Thyroid gland (tissue), 4 donors: ENCODE measurements at places on chromosomes 1 and 21.

GRCh38 chr1:247337250-247337746 lies 5.6 kb upstream of the ZNF496 start:
- DNase-seq, result no peak

DNA sequence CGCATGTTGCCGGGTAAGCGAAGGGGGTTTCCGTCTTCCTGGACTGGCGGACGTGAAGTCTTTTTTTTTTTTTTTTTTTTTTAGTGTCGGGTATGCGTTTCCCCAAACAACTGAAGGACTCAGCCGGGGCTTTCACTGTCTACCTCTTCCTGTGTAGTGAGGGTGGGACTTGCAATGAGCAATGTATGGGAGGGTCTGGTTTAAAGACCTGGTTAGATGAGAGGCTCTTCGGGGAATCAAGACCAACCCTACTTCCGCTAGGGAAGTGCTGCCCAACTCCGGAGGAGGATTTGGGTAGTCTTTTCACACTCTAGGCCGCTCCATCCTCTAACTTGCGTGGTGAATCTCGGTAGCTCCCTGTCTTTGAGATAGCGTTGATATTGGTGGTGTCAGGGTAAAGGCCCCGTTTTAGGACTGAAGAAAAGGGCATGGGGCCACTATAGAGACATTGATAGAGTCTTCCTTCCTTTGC lies 754 bp downstream of the PRRC2C start:
- peak; percentile 35 for DNase-seq

GRCh38 chr1:152197361-152197941 lies 26.5 kb downstream of the HRNR start:
- no peak for DNase-seq

- no peak for DNase-seq
Measured at GRCh38 chr1:29517251-29518086, 281.1 kb downstream of the PTPRU start.

- DNase-seq, result no peak
Measured at GRCh38 chr1:147626739-147627138, 43.6 kb downstream of the ACP6 start.

DNA sequence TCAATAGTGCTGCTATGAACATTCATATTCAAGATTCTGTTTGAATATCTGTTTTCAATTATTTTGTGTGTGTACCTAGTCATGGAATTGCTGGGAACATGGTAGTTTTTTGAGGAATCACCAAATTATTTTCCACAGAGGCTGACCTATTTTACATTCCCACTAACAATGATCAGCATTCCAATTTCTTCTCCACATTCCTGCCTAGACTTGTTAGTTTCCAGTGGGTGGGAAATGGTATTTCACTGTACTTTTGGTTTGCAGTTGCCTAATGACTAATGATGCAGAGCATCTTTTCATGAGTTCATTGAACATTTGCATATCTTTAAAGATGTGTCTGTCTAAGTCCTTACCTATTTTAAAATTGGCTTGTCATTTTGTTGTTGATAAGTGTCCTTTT lies 1182.6 kb upstream of the B3GALT2 start:
- DNase-seq, result no peak

DNA sequence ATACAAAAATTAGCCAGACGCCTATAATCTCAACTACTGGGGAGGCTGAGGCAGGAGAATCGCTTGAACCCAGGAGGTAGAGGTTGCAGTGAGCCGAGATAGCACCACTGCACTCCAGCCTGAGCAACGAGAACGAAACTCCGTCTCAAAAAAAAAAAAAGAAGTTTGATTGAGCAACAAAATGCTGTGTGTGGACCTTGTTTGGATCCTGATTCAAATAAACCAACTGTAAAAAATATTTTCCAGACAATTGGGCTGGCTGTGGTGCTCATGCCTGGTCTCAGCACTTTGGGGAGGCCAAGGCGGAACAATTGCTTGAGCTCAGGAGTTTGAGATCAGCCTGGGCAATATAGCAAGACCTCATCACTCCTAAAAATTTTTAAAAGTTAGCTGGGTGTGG lies 16.8 kb downstream of the PTAFR start:
- DNase-seq, result no peak

DNA sequence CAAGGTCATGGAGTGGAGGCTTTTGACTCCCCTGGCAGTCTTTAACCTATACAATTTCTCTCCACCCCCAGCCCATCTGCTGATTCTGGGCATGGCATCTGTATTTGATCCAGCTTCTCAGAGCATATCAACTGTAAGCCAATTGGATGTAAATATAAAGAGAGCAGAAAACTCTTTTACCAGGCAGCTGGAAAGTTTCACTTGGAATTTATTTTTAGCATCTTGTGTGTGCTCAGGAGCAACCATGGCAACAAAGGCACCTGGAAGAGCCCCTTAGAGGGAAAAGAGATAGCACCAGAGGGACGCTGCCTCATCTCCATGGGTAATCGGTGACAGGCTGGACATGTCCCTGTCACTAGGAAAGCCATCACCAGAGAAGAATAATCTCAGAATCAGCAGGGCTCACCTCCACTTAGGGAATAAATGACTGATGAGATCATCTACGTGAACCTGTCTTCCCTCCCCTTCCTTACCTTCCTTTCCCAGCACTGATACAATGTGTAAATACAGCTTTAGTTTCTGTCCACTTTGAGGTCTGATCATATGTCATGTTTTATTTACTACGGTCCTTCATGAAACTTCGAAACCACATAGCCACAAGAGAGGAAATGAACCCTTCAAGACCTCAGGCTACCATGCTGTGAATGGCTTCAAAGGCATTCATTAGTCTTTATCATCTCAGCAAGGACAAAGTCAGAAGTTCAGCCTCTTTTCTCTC lies 25.3 kb upstream of the SIPA1L2 start:
- DNase-seq, result no peak

- DNase-seq, result no peak
Measured at GRCh38 chr1:194717941-194718340, 1531.5 kb upstream of the B3GALT2 start.

DNA sequence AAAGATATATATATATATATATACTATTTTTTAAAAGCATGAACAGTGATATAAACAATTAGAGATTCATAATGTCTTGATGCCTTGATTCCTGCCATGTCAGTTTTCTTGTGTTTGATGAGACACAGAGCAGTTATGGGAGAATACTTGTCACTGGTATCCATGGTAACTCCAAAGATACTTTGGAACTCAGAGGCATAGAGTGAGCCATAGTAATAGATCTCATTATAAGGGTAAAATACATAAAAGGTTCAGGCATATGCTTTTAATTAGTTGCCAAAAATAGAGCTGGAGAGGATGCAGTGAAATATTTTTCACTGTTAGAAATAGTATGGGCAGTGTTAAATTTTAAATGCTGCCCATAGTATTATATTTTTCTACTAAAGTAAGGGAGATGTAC lies 134.1 kb downstream of the SYT14 start:
- DNase-seq, result no peak

DNA sequence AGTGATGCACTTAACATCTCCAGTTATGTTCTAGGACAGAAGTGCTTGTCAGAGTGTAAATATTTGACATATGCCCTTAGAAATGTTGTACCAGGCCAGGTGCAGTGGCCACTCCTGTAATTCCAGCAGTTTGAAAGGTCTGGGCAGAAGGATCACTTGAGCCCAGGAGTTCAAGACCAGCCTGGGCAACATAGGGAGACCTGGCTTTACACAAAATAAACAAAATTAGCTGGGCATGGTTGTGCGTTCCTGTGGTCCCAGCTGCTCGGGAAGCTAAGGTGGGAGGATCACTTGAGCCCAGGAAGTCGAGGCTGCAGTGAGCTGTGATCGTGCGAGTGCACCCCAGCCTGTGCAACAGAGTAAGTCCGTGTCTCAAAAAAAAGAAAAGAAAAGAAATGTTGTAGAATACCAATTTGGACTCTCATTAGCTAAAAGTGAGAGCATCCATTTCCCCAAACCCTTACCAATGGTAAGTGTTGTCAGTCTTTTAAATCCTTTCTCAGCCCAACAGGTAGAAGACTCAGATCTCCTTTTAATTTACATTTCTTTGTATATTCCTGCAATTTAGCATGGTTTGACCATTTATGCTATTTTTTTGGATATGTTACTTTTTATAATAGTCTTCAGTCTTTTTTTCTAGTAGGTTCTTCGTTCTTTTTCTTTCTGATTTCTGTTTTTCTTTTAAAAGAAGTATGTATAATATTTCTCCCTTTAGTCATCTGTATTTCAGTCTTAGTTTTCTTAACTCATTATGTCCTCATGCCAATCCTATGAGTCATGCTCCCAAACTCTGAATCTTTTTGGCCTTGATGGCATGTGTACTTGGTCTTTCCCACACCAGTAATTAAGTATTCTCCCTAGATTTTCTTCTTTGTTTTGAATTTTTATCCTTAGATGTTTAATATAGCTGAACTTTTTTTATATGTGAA lies 74.4 kb downstream of the CAMTA1 start:
- no peak for DNase-seq

GRCh38 chr1:116292929-116293725 lies 79.9 kb upstream of the ATP1A1 start:
- DNase-seq, result no peak

DNA sequence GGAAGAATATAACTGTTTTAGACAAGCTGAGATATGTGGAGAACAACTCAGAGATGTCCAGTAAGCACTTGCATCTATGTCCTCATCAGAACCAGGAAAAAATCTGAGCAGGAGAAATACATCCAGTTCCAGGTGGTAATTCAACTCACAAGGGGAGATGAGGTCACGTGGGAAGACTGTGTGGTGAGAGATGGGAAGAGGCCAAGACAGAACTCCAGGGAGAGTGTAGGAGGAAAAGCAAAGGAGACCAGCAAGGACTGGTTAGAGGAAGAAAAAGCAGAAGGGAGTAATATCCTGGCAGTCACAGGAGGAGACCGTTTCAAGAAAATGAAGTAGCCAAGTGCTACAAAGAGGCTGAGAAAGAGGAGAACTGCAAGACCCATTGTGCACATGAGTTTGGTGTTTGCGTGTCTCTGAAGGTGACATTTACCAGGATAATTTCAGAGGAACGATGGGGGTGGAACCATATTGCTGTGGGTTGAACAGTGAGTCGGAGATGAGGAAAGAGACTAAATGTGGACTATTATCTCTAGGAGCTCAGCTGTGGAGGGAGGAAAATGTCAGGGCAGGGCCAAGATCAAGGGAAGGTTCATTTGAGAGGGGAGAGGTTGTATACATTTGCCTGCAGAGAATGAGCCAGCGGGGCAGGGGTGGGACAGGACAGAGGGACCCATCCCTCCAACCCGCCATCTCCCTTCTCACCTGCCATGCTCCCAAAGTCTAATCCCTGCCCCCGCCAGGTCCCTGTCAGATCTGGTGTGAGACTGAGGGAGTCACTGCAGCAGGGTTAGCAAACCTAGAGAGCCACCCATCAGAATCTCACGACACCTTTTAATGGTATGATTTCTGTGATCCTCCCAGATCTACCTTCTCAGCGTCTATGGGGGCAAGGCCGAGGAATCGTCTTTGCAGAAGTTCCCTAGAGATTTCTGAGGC lies 24.9 kb downstream of the SUSD4 start:
- DNase-seq, result no peak
